AG08396 (cell line): ENCODE measurements at places on chromosomes 11 and 22.

DNA sequence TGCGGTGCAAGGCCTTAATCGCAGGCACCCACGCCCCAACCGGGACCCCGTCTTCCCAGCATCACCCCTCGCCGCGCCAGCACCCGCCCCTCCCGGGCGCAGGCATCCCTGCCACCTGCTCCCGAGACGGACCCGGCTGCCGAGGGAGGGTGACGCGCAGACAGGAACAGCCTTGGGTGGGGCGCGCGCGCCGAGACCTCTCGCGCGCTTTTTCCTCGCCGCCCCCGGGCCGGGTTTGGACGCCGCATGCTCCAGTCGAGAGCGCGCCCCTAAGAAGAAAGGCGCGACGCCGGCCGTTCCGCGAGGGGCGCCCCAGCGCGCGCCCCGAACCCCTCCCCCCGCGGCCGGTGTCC lies 504 bp downstream of the CFL1 start:
- DNase-seq, result no peak

- DNase-seq, result no peak
These were observed 1114.2 kb upstream of the RAG2 start for GRCh38 chr11:37712251-37712650.

GRCh38 chr11:124970925-124971324 lies 16.9 kb downstream of the CCDC15 start:
- DNase-seq, result peak; percentile 23

DNA sequence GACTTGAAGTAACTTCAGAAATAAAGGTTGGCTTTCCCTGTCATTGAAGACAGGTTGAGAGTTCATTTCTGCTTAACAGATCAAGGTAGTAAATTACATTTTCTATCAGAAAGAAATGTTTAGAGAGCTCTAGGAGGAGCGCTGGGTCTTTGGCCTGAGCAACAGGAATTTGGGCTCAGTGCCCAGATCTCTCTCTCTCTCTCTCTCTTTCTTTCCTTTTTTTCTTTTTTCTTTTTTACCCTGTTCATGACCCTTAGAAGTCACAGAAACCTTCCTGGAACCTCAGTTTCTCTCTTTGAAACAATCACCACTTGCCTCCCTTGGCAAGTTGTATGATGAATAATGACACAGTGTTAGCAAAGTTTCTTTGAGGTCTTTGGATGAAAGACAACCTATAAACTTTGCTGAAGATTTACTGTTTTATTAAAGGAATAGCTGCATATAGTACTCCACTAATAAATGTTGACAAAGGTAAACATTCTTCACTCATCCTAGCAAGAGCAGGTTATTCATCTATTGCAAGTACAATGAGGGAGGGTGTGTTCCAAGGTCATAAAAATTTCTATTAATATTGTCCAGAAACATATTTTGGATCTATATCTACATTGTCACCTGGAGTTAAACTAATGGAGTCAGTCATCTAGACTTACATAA lies 35.5 kb upstream of the RASSF10 start:
- no peak for DNase-seq

- no peak for DNase-seq
These were observed 66.1 kb upstream of the SPON1 start for GRCh38 chr11:13896175-13896980.

- peak; percentile 91 for DNase-seq
These were observed 4.6 kb downstream of the CHRDL2 start for GRCh38 chr11:74726547-74727182.

DNA sequence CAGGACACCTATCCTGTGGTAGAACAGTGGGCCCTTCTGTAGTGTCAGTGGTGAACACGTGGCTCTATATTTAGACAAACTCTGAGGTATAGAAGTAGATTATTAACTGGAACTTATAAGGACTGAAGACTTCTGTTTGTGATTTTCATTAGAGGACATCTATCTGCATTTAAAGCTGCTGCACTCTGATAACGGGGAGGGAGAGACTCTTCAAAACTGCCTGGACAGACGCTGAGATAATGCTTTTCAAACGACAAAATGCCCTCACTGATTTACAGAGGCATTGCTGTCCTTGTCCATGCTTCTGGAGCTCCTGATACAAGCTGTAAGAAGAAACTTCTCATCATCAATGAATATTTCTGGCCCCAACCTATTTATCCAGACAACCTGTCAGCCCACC lies 425.2 kb downstream of the OPCML start:
- no peak for DNase-seq

DNA sequence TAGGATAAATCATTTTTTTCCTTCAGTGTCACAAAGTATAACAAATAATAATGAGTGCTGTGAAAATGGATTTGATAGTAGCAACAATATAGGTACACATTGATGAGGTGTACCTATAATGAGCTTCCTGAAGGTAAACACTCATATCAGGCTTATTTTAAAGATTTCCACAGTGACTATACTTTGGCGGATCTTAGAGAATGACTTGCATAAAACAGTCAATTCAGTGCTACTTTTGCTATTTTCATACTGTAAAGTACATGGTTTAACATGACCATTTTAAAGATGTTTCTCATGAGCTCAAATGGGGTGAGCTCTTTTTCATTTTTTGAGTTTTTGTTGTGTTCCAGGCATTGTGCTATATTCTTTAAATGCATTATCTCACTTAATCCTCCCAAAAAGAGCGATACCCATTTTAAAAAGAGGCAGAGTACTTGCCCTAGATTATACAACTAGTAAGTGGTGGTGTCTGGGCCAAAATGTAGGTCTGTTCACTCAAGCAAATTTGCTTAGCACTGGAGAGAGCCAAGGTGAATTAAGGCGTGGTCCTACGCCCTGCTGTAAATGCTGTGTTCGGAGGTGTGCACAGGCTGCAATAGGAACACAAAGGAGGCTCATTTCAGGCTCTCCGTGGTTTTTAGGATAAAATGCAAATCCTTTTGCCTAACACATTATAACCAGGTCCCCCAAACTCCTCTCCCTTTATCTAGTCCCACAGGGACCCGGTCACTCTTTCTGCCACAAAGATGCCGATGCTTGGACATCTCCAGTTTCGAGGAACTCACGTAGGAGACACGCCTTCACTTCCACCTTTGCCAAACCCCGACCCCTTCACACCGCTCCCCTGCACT lies 617 bp upstream of the ALKBH3 start:
- DNase-seq, result no peak

GRCh38 chr11:8415195-8415594 lies 151.5 kb upstream of the LMO1 start:
- DNase-seq, result no peak

DNA sequence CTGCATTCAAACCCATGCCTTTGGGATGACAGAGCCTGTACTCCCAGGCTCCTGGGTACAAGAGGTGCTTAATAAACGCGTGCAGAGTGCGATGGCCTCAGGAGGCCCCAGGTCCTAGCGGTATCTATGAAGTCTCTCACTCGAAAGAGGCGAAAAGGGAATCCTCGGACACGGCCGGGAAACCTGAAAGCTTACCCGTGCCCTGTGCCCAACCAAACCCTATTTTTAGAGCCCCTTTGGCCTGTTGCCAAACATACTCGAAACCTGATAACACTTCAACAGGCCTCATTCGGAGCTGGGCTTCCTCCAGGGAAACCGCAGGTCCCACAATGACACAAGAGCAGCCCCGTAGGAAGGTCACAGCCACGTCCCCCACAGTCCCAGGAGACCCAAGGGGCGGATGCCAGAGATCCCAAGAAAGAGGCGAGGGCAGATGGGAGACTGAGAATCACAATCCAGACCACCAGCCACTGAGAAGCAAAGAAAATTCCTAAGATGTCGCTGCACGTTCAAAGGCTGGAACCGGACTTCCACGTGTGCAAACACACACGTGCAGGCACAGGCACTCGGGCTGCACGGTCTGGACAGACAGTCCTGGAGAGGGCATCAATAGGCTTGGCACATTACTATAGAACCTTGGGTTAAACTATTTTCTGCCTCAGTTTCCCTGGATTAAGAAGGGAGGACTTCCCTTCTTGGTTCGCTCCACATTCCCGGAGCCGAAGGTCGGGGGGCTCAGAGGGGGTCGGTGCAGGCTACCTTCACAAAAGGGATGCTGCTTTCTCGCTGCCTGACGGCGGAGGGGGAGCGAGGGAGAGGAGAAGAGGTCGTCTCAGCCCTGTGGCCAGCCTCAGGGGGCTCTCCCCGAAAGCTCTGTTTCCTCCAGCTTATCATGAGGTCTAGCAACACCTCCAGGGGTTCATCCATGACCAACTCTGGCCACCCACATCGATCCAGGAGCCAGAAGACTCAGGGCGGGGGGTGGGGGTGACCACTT lies 8.2 kb downstream of the PDGFB start:
- DNase-seq, result no peak

DNA sequence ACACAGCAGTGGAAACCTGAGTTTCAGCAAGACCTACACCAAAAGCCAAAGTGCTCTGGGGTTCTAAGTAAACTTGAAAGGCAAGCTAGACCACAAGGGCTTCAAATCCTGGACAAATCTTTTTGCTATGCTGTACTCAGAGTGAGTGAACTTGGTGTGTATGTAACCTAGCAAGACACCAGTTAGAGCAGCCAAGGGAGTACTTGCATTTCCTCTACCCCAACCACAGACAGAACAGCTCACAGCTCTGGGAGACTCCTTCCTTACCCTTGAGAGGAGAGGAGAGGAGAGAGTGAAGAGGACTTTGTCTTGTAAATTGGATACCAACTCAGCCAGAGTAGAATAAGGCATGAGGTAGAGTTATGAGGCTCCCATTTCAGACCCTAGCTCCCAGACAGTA lies 71.4 kb downstream of the CTSC start:
- DNase-seq, result no peak

DNA sequence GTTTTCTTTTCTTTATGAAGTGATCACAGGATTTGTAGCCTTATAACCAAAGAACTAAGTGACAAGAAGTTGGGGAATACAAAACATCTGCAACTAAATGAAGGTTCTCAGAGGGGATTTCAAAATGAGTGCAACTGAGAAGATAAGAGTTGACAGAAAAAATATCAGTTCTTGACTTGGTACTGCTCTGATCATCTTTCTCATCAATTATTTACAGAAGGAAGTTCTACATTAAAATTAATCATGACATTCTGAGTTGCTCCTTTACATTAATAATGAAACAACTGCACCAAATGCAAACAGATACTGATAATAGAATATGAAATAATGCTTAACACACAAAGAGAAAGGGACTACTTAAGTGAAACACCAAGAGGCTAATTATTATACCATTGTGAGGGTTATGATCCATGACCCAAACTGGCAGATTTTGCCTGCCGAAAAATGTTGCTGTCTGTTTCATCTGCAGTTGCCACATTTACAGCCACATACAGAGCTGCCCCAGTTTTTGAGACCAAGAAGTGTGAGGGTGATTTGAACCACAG lies 561.9 kb upstream of the ANO5 start:
- no peak for DNase-seq

DNA sequence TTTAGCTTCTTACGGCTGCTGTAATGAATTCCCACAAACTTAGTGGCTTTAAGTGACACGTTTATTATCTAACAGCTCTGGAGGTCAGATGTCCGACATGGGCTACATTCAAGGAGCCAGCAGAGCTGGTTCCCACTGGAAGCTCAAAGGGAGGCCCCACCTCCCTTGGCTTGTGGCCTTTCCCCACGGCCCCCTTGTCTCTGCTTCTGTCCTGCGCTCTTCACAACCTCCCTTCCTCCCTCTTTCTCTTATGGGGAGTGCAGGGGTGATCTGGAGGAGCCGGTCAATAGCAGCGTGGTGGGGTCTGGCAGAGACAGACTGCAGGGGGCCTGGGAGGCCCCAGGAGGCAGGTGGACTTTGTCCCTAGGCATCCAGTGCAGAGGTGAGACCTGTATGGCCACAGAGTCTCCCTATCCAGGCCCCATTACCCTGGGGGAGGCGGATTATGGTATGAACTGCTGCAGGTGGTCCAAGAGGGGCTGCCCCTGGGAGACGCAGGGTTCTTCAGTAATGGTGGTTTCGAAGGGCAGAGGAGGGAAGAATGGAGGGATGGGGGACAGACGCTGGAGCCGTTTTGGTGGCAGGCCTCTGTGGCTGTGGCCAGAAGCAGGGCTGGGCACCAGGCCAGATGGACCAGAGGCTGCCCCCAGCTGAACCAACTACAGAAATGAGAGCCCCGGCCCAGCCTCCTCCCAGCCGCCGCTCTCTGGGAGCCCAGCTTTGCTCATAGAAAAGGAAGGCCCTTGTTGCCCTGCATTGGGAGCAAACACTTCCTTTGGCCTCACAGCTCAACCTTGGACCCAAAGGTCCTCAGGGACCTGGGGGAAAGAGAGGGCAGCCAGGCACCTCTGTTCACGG lies 30.7 kb upstream of the KCNQ1OT1 start:
- no peak for DNase-seq

DNA sequence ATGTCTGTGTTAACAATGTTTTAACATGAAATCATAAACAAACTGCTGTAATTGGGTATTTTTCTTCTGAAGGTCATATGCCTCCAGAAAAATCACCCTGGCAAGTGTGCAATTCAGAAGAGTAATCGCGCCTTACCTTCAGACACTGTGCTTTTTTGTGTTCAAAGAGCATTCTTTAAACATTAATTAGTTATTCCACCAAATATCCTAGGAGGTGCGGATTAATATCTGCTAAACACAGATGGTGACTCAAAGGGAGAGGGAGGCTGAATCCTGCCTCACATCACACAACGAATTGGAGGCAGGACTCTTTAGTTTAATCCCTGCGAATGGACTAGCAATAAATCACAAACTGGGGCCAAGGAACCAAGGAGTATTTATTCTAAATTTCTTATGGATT lies 213.0 kb downstream of the NTM start:
- DNase-seq, result no peak

DNA sequence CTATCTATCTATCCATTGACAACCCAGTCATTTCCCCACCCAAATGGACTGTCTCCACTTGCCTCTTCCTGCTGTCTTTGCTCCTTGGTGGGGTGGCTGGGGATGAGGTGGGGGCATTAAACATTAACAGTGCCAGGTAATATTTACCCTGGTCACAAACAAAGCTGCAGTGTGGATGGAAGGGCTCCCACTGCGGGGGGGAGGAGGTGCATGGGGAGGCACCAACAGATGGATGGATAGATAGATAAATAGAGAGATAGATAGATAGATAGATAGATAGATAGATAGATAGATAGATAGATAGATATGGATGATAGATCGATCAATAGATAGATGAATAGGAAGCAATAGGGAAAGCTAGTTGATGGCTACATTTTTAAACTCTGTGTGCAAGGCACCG lies 2.3 kb upstream of the FXYD2 start:
- DNase-seq, result no peak

DNA sequence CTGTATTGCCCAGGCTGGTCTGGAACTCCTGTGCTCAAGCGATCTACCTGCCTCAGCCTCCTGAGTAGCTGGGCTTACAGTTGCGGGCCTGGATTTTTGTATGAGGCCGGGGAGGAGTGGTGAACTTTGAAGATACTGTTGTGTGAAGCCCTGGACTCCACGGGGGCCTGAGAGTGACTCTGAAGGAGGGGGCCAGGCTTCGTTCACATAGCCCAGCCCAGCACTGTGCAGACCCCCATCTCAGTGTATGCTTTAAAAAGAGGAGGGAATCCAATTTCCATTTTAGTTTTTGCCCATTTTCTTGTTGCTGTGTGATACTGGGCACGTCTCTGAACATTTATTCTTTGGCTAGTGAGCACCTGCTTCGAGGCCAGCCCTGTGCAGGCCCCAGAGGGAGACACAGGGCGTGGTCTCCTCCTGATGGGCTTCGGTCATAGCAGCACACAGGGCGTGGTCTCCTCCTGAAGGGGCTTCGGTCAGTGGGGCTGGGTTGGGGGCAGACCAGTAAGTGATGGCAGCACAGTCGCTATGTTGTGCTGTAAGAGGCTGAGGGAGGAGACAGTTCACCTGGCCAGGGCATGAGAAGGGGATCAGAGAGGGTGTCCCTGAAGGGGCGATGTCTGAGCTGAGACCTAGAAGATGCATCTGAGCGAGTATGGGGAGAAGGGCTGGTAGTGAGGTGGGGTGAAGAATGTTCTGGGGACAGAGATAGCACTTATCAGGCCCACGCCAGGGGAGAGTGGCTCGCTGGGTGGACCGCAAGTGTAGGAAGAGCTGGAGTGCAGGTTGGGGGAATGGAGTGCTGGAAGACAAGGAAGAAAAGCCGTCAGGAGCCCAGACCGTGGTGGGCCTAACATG lies 14.0 kb downstream of the SAMM50 start:
- no peak for DNase-seq
